ENCODE measurements at places on chromosomes 2 and 18.

DNA sequence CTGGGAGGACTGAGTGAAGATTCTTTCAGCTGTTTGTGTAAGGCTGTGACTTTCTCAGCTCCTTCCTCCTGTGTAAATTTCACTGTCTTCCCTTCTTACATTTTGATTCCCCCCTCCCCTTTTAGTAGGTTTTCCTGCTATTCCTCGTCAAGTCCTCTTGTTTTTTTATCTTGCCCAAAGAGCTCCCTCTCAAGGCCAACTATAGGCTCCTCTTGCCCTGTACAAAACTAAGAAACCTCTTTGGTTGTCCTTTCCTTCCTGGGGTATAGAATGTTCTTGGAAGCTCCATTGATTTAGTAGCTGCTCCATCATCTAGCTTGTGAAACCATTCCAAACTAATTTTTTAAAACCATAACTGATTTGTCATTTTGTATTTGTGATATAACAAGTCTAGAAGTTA, 7.3 kb downstream of the CCDC121 start:
- DNase-seq: no peak

DNA sequence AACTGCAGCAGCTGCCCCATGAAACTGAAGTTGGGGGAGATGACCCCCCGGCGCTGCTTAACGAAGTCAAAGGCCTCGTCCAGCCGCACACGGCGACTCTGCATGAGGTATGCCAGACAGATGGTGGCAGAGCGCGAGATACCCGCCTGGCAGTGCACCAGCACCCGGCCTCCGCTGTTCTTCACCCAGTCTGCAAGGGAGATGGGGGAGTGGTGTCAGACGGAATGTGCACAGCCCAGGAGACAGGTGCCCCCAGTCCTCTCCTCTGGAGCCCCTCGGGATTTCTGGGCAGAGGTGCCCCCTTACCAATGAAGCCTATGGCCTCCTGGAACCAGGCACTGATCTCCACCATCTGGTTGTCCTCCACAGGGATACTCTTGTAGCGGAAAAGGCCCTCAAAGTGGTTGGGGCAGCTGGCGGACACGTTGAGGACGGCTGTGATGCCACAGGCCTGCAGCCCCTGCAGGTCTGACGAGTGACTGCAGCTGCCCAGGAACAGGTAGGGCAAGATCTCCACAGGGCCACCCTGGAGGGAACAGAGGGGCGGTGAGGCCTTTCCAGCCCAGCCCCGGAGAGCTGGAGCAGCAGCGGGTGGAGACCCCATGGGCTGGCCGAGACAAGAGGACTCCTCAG, 1.3 kb downstream of the DUSP2 start:
- no peak for DNase-seq

DNA sequence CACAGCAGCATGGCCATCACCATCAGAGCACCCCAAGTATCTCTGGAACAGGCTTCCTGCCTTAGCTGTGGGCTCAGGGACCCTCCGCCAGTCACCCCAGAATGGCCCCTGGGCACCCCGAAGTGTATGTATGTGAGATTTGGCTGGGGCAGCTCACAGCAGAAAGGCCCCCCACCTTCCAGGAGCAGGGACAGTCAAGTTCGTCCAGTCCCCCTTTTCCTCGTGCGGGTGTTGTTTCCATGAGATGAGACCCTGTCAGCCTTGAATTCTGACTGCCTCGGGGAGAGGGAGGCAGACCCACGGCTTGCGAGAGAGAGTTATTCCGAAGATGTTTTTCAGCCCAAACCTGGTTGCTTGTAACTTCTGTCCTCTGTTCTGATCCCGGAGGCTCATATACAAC, 290.9 kb upstream of the HDAC4 start:
- DNase-seq: no peak

- no peak for DNase-seq
These were observed 115.4 kb downstream of the ACAA2 start for GRCh38 chr18:49697757-49698524.

DNA sequence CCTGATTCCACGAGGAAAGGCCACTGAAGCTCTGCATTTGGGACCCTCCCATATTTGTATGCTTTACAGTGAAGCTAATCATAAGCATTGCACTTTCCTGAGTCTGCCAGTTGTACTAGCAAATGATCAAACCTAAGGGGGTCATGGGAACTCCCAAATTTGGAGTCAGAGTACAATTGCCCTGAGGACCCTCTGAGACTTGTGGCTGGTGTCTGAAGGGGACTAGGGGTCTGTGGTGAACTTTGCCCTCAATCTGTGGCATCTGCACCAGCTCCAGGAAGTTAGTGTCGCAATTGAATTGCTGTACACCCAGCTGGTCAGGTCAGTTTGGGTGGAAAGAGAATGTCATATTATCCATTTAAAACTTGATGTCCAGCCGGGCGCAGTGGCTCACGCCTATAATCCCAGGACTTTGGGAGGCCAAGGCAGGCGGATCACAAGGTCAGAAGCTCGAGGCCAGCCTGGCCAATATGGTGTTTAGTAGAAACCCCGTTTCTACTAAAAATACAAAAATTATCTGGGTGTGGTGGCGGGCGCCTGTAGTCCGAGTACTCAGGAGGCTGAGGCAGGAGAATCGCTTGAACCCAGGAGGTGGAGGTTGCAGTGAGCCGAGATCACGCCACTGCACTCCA, 18.1 kb downstream of the SOWAHC start:
- no peak for DNase-seq

DNA sequence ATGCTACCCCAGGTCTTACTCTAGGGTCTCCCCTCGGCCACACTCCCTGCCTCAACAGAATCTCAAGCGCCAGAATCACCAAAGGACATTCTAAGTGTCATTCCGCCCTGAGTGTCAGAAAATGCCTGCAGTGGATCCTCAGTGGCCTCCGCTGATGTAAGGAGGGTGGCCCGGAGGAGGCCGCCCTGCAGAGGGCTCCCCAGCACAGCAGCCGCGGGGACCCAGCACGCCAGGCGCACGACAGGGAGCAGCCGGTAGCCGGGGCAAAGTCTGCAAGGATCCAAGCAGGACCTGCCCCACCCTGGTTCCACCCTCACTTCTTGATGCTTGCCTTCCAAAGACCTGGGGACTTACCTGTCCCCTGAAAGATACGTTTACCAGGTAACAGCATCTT, 54.2 kb upstream of the ID2 start:
- no peak for DNase-seq

DNA sequence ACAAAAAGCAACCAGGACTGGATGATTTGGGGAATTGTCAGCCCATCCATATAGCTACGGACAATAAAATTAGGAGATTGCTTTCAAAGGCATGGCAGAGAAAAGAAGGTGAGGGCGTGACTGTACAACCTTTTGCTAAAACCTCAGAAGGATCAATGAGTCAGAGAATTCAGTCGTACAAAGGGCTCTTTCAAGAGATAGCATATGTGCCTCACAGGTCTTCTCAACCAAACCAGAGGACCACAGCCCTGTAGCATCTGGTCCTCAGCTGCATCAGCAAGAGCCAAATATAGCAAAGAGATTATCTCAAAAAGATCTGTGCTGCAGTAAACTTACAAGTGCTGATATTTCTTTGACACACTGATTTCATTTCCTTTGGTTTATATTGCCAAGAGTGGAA, 149.9 kb upstream of the RAB6C start:
- no peak for DNase-seq

- DNase-seq: no peak
These were observed 1355.4 kb upstream of the ACVR2A start for GRCh38 chr2:146489386-146489785.

GRCh38 chr18:55744206-55744605, 156.2 kb upstream of the TCF4 start:
- DNase-seq: no peak

DNA sequence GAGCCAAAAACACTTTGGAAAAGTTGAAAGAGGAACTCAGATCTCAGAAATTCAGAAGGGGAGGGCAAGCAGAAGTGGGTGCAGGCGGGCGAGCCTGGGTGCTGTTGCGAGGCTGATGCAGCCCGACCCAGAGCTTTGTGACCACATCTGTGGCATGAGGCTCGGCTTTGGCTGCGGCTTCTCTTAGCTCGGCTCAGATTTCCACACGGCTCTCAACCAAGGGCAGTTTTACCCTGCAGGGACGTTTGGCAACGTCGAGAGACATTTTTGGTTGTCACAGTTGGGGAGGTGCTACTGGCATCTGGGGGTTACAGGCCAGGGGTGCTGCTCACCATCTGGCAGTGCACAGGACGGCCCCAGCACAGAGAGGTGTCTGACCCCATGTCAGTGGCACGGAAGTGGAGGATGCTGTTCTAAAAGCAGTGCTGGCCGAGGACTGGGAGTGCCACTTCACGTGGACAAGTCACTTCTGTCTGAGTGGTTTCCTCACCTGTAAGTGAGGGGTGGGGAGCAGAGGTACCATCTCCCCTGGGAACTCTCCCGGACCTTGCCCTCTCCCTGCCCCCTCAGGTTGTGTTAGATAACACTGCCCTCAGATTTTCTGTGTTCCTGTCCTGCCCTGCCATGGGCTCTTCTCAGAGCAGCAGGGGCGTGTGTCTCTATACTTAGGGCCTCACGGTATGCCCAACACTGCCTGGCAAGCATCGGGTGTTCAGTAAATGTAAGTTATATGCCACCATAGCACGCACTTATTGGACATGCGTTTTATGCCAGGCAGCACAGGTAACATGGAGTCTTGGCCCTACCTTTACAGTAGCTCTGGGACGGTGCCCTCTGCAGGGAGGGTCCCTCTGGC, 48.7 kb upstream of the FAHD2A start:
- peak; percentile 24 for DNase-seq

DNA sequence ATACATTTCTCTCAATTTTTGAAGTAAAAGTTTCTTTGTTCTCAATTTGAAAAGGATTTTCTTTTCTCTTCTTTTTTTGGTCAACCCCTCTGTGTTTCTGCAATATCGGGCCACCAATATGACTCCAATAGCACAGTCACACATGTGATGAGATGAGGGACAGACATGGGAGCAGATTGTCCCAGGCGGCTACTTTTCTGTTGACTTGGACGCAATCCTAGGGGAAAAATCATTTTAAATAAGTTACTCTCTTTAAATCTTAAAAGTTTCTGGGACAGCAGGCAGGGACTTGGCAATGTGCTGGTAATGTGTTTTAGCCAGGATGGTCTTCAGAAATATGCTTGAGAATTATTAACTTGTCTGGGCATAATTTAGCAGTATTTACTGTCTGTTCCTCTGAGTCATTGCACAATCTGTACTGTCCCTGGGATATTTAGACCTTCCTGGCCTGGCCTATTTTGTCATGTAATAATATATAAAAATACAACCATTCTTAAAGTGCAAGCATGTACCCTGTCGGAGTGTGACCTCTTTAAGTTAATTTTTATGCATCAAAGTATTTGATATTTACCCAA, 388.5 kb upstream of the FANCL start:
- DNase-seq: no peak
